ENCODE measurements at places on chromosomes 2 and 18.

DNA sequence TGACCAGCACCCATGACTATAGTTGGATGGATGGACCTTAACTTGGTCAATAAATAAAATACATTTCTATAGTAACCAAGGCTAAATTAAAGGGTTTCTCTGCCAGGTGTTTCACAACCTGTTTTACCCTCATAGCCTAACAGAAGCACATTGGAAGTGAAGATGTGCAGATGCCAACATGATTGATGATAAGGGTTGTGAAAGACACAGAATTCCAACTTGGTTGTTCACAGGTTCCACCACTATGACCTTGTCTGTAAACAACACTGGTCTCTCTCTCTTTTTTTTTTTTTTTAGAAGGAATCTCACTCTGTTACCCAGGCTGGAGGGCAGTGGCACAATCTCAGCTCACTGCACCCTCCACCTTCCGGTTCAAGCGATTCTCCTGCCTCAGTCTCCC lies 37.5 kb upstream of the PTH2R start:
- DNase-seq = no peak

DNA sequence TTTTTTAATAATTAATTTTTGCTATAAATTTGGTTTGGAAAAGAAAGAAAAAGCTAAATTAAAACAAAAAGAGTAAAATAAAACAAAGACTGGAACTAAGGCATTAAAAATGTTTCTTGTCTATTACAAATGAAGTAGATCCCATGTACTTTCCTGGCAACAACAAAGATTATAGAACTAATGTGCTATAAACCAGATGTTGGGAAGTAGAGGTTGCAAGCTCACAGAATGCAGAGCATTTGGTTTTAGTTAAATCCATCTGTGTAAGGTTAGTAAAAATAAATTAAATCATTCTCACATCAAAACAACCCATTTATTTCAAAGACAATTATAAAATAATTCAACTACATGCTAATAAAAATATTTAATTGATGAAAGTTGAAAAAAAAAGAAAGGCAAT lies 157.2 kb upstream of the ZC3H15 start:
- DNase-seq = no peak

DNA sequence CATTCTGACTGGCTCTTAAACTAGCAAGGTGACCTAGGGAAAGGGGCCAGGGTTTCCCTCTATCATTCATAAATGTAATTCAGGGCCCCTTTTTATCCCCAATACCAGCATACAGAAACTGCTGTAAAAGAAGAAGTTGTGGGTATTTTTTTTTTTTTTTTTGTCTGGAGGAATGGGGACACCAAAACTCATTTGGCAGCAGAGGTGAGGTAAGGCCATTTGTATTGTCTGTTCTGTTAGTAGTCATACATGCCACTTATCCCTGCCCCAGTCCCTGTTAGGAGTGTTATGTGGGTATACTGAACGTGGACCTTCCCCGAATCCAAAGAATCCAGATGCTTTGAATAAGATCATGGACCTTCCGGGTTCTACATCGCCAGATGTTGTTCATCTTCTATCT lies 1.7 kb downstream of the SEPTIN2 start:
- DNase-seq = no peak

DNA sequence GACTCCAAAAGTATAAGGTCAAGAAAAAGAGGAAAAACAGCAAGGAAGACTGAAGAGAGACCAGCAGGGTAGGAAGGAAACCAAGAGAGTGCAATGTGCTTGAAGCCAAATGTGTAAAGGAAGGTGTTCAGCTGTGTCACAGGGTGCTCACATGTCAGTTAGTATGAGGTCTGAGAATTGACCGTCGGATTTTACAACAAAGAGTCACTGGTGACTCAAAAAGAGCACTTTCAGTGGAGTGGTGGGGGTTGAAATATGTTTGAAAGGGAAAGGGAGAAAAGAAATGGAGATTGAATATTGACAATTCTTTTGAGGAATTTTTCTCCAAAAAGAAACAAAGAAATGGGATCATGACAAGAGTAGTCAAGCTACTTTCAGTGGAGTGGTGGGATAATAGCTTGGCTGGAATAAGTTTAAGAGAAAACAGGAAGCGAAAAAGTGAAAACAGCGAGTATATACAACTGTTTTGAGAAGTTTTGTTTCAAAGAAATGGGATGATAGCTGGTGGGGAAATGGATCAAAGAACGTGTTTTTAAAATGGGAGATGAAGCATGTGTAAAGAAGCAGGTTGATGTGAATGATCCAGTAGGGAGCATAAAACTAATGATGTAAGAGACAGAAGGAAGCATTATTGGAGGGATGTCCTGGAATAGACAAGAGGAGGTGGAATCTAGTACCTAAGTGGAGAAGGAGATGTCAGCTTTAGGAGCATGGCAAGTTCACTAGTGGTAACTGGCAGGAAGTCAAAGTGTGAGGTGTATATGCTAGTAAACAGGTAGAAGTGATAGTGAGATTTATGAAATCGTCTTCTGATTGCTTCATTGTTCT lies 3.6 kb upstream of the TSPYL6 start:
- no peak for DNase-seq

GRCh38 chr2:174776223-174776622 lies 12.0 kb upstream of the CHRNA1 start:
- DNase-seq = no peak

DNA sequence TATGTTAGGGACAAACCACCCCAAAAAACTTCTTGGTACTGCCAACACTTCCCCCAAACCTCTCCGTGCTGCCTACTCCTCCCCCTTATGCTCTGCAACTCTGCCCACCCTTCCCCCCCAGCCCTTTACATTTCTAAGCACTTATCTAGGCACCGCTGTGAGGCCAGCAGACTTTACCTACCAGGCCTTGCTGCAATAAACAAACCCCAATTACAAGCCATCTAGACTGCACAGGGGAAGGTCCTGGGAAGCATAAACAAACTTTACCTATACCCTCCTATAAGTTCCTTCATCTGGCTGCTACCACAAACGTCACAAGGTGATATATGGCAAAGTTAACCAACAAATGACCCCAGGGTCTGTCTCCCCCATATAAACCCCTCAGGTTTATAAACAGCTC lies 259.4 kb upstream of the GULP1 start:
- DNase-seq = no peak

DNA sequence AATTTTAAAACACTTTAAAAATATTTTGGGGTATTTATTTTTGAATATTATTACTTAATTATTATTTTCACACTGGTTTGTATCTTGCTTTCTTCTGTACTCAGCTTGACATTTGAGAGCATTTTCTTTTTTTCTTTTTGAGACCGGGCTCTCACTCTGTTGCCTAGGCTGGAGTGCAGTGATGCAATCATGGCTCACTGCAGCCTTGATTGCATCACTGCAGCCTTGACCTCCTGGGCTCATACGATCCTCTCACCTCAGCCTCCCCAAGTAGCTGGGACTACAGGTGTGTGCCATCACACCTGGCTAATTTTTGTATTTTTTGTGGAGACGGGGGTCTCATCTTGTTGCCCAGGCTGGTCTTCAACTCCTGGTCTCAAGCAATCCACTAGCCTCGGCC lies 79.9 kb upstream of the DLX2 start:
- DNase-seq = no peak
